Heart right ventricle (tissue), 16 donors: ENCODE measurements at places on chromosomes 11 and 22.

DNA sequence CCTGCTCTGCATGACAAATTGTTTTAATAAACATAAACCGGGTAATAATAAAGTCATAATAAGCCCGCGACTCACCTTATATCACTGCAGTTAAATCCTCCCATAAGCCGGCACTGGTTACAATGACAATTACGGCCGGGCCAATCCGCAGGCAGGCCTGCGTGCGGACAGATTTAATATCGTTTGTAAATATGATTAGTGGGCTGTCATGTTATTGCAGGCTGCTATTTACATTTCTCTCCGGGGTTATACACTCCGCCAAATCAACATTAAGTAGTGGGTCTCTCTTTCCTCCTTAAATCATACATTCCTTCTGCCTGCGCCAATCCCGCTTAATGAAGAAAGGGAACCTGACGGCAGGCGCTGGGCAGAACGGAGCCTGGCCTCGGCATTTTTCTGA, 51.8 kb upstream of the LMO1 start:
- H3K27me3 ChIP-seq = no peaks in the 10 kb centered on the region
- H3K4me3 ChIP-seq = no peak overlapping the region
- no peak for DNase-seq
- H3K4me1 ChIP-seq = no peaks in the 10 kb centered on the region
- no peak overlapping the region for H3K27ac ChIP-seq

- peaks cover 40% of the 10 kb centered on the region for H3K4me1 ChIP-seq
- no peak overlapping the region for H3K4me3 ChIP-seq
- no peak for DNase-seq
- no peaks in the 10 kb centered on the region for H3K27me3 ChIP-seq
- peaks cover 17% of the 10 kb centered on the region for H3K36me3 ChIP-seq
These were observed 1.6 kb downstream of the TMEM135 start for GRCh38 chr11:87039371-87039770.

GRCh38 chr11:68521969-68522652, 61.6 kb downstream of the PPP6R3 start:
- H3K4me3 ChIP-seq = no peak overlapping the region
- peaks cover 84% of the 10 kb centered on the region for H3K36me3 ChIP-seq
- DNase-seq = no peak

DNA sequence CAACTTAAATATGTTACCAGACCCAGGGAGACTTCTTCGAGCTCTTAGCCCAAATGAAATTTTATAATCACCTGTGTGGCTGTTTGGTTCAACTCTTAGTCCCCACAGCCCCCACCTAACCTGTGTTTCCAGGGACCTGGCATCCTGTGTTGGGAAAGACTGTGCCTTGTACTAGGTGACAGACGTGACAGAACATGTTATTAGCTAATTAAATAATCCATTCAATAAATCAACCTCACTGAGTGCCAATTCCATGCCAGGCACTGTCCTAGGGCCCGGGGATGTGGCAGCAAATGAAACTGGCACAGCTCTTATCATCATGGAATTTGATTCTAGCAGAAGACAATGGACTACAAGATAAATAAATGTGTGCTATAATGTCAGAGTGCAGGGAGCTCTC, 431.9 kb downstream of the MIAT start:
- peaks cover 44% of the 10 kb centered on the region for H3K27me3 ChIP-seq
- no peaks in the 10 kb centered on the region for H3K4me1 ChIP-seq
- H3K27ac ChIP-seq = no peak overlapping the region
- no peak for DNase-seq
- no peak overlapping the region for H3K4me3 ChIP-seq

- H3K36me3 ChIP-seq = no peaks in the 10 kb centered on the region
- no peaks in the 10 kb centered on the region for H3K4me1 ChIP-seq
- DNase-seq = no peak
These were observed 28.4 kb downstream of the YAP1 start for GRCh38 chr11:102138670-102139069.

DNA sequence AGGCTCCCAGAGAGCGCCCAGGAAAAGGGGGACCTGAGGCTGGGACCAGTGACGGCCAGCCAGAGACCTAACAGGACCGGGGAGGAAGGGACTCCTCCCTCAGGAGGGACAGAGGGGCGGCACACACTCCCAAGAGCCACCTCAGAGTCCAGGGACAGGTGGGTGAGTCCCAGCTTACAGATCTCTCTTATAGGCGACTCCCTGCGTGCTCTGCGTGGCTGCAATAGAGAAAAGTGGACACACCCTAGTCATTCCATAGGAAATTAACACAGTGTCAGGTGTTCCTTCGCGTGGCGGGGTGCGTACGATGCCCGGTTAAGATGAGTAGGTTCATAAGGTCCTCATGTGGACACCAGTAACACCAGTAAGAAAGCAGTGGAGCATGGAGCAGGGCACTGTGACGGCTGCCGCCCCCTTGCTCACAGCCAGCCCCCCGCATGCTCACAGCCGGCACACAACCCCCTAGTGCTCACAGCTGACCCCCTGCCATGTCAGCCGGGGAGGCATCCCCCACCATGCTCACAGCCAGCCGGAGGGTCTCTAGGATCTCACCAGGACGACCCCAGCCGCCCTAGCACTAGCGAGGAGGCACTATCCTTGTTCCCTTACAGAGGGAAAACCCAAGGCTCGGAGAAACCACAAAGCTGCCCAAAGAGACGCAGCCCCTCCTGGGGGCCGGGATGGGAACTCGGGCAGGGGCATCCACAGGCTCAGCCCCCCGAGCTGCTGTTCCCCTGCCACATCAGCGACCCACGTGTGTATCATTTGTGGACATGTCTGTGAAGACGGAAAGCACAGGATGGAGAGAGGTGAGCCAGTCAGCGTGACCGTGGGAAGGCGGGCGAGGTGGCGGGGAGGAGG, 426.8 kb downstream of the TBC1D22A start:
- H3K27ac ChIP-seq = no peak overlapping the region
- no peaks in the 10 kb centered on the region for H3K4me1 ChIP-seq
- no peak overlapping the region for H3K4me3 ChIP-seq
- no peaks in the 10 kb centered on the region for H3K36me3 ChIP-seq

- peaks cover 14% of the 10 kb centered on the region for H3K27me3 ChIP-seq
- no peaks in the 10 kb centered on the region for H3K4me1 ChIP-seq
- no peak overlapping the region for H3K27ac ChIP-seq
These were observed 81.7 kb upstream of the TMEM45B start for GRCh38 chr11:129733981-129734380.

DNA sequence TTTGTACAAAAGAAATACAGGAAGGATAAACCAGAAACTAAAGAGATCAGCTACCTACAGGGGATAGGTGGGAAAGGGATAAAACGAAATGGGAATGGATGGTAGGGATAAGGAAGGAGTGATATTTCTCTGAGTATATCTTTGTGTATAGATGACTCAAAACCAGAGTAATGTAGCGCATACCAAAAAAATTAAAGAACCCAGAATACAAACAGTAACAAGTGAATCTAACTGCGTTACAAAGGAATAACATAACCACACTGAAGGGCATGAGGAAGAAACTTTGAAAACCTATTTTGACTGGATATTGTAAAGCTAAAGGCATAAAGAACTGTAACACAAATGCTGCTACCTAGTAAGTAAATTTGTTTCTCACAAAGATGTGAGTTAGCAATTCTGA, 37.9 kb downstream of the MAPK1 start:
- no peaks in the 10 kb centered on the region for H3K36me3 ChIP-seq
- H3K4me3 ChIP-seq = no peak overlapping the region
- DNase-seq = no peak

GRCh38 chr22:46560696-46561295, 23.4 kb upstream of the CELSR1 start:
- no peak overlapping the region for H3K27ac ChIP-seq
- H3K36me3 ChIP-seq = no peaks in the 10 kb centered on the region
- peaks cover 17% of the 10 kb centered on the region for H3K4me1 ChIP-seq
- no peak overlapping the region for H3K4me3 ChIP-seq
- DNase-seq = no peak

DNA sequence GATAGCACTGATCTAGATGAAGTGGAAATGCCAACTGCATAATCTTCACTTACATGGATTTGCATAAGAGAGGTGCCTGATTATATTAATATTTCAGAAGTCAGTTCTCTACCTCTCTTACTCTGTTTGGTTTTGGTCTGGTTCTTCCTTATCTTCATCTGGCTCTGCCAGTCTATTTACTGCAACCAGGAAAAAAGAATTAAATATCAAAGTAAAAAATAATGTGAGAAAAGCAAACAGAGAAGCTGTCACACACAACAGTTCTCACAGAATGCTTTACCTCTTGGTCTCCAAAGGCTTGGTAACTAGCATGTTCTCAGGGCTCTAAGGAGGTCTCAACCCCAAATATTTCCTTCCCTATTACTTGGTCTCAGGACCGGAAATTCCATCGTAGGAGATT, 6.7 kb downstream of the VSIG10L2 start:
- no peak overlapping the region for H3K4me3 ChIP-seq
- H3K36me3 ChIP-seq = no peaks in the 10 kb centered on the region
- H3K27me3 ChIP-seq = no peaks in the 10 kb centered on the region
- DNase-seq = no peak
- H3K4me1 ChIP-seq = peaks cover 30% of the 10 kb centered on the region

DNA sequence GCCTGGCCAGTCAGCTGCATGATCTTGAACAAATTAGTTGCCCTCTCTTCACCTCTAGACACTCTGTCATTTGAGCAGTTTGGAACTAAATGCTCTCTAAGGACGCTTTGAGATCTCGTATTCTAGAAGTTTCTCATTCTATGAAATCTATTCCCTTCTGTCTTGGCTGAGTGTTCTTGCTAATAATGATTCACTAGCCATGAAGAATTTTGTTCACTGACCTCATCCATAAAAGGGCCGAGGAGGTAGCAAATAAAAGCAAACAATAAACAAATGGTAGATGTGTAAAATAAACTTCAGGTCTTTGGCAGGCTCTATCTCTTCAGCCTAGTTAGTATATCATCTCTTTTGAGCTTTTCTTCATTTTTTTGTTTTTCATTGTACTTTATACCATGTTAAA, 76.6 kb downstream of the USP35 start:
- H3K36me3 ChIP-seq = no peaks in the 10 kb centered on the region
- no peak for DNase-seq
- no peak overlapping the region for H3K27ac ChIP-seq
- H3K27me3 ChIP-seq = no peaks in the 10 kb centered on the region
- H3K4me1 ChIP-seq = peaks cover 67% of the 10 kb centered on the region
- no peak overlapping the region for H3K4me3 ChIP-seq

DNA sequence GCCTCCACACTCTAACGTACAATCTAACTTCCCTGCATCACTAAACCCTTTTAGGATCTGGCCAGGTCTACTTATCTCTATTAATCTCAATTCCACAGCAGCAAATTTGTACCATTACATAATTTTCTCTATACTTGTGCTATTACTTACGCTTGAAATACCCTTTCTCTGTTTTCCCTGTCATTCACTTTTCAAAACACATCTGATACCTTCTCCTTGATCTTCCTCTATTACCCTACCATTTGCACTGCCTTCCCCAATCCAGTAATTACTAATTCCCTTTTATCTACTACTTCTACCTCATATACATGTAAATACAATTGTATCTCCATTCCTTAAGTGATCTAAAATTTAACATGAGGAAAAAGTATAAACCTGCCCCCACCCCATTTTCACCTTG, 14.0 kb downstream of the CHORDC1 start:
- DNase-seq = no peak
- H3K4me3 ChIP-seq = no peak overlapping the region
- H3K4me1 ChIP-seq = no peaks in the 10 kb centered on the region
- H3K27me3 ChIP-seq = no peaks in the 10 kb centered on the region
- H3K27ac ChIP-seq = no peak overlapping the region

- no peaks in the 10 kb centered on the region for H3K36me3 ChIP-seq
- no peaks in the 10 kb centered on the region for H3K27me3 ChIP-seq
- no peak overlapping the region for H3K4me3 ChIP-seq
- H3K27ac ChIP-seq = no peak overlapping the region
These were observed 30.7 kb upstream of the MUC5AC start for GRCh38 chr11:1126935-1127663.

DNA sequence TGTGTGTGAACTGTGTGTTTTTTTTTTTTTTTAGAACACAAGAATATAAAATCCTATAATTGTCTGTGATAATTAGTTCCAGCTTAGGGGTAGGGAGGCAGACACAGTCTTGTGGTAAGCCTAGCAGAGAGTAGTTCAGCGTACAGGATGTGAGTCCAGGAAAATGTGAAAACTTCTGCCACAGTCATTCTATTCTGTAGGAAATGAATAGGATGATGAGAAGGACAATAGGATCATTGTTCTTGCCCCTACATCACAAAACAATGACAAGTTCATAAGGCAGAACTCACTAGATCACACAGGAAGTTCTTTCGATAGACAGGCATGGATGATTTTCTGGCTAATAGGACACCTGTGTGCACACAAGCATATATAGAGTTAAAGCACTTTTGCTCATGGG, 132.2 kb downstream of the NAV2 start:
- no peak for DNase-seq
- no peak overlapping the region for H3K27ac ChIP-seq
- no peaks in the 10 kb centered on the region for H3K27me3 ChIP-seq
- no peak overlapping the region for H3K4me3 ChIP-seq
- H3K36me3 ChIP-seq = no peaks in the 10 kb centered on the region
